ENCODE measurements at places on chromosomes 2 and 18.
A peak's percentile ranks its signal among the peaks of the same experiment; 100 is the strongest.

- DNase-seq: peak; percentile 15
These were observed 43.7 kb downstream of the MEX3C start for GRCh38 chr18:51153659-51154371.

DNA sequence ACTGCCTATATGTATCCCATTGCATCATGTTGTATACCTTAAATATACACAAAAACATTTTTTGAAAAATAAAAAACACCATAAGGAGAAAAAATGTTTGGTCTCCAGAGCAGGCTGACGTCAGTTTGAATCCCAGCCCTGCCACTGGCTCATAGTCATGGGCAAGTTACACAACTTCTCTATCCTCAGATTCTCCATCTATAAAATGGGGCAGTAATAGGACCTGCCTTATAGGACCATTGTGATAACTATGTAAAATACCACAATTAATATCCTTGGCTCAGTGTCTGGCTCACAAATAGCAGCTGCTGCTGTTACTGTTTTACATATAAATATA, 135.6 kb downstream of the SMAD7 start:
- no peak for DNase-seq

GRCh38 chr2:190947711-190948251, 66.2 kb downstream of the STAT1 start:
- DNase-seq: no peak

- DNase-seq: no peak
These were observed 111.8 kb downstream of the PRKCE start for GRCh38 chr2:45763255-45763654.

GRCh38 chr18:43563780-43564179, 286.5 kb upstream of the SYT4 start:
- DNase-seq: no peak

GRCh38 chr2:39210846-39211245, 32.9 kb downstream of the CDKL4 start:
- no peak for DNase-seq

DNA sequence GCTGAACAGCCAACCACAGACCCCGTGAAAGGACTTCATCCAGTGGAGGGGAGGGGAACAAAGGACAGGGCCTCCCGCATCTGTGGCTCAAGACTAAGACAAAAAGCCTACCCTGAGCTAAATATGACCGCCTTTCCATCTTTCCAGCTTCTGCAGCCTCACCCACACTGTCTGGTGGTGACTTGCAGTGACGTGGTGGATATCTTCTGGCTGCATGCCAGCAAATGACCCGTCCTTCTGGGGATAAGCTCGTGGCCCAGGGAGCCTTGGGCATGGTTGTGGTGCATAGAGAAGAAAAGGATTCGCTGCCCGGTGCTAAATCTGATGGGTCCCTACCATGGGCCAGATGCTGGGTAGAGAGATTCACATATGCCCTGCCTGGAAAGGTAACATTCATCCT, 8.7 kb upstream of the NGEF start:
- DNase-seq: no peak

- DNase-seq: no peak
These were observed 17.0 kb upstream of the ARHGEF4 start for GRCh38 chr2:130819608-130820278.

GRCh38 chr18:12254820-12255511, 805 bp downstream of the CIDEA start:
- no peak for DNase-seq

- no peak for DNase-seq
These were observed 191.7 kb downstream of the THSD7B start for GRCh38 chr2:136957044-136957443.

DNA sequence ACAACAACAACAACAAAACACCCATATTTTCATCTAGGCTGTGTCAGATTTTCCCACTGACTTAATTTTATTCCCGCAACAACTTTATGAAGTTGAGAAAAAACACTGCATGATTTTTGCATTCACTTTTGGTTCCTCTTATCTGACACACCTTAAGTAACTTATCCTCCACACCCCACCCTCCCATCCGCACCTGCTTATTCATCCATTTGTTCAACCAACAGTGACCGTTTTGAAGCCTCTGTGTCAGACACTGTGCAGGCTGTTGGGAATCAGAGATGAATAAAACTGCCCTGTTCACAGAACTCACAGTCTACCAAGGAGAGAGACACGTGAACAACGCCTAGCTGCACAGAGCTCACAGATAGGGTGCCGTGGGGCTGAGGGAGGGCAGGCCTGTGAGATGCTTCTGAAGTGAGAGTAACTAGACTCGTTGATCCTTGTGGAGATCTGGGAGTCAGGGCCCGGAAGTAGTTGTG, 7.4 kb downstream of the CNNM4 start:
- no peak for DNase-seq

GRCh38 chr18:77151772-77152520, 19.4 kb upstream of the MBP start:
- no peak for DNase-seq

DNA sequence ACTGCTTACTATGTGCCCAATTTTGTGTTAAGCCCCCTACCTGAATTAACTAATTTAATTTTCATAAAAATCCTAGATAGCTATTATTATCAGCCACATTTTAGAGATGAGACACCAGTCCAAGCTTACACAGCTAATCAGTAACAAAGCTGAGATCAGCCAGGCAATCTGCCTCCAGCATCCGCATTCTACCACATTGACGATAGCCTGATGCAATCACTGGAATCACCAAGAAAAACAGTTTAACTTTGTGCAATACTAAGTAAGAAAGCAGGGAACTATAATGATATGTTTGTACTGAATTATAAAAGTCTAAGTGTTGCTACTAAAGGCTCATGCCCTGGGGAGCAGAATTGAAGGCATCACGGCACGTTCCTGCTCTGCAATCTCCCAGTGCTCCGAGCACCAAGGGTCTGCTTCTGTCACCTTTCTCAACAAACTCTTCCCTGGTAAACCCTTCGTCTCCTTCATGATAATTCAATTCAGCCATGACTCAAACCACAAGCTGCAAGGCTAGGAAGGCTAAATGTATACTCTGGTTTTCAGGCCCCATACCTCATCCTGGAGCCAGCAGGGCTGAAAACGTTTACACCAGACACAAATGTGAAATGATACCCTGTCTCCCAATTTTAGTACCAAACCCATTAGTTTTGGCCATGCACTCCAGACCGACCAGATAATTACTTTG, 19.4 kb downstream of the KANSL3 start:
- no peak for DNase-seq

DNA sequence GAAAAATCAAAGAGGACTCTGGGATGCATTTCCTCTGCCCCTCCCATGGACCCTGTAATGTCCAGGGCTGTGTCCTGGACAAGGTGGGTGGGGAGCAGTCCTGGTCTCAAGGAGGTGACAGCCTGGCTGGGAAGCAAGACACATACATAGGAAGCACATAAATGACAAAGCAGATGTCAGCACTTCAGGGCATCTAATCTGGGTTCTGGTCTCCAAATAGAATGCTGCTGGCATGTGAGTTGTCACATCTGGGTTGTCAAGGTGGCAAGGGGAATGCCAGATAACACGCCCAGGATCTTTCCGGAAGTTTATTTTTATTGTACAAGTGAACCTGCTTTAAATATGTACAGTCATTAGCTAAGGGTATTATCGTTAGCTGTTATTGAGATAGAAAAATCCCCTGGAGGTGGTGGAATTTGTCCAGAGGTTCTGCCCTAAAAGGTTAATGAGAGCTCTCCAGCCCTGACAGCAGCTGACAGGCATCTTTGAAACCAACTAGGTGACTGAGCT, 5.6 kb downstream of the IL1F10 start:
- no peak for DNase-seq

- DNase-seq: no peak
These were observed 20.9 kb upstream of the AGFG1 start for GRCh38 chr2:227450926-227451654.

- no peak for DNase-seq
These were observed 52.0 kb downstream of the TNP1 start for GRCh38 chr2:216807857-216808272.

- no peak for DNase-seq
These were observed 2.7 kb upstream of the IL1R1 start for GRCh38 chr2:102139851-102140250.

GRCh38 chr2:29106980-29107388, 8.2 kb upstream of the CLIP4 start:
- DNase-seq: no peak

- DNase-seq: no peak
These were observed 240.3 kb downstream of the CDH7 start for GRCh38 chr18:65990944-65991708.

- DNase-seq: no peak
These were observed 86.5 kb downstream of the ROCK2 start for GRCh38 chr2:11257964-11258363.

DNA sequence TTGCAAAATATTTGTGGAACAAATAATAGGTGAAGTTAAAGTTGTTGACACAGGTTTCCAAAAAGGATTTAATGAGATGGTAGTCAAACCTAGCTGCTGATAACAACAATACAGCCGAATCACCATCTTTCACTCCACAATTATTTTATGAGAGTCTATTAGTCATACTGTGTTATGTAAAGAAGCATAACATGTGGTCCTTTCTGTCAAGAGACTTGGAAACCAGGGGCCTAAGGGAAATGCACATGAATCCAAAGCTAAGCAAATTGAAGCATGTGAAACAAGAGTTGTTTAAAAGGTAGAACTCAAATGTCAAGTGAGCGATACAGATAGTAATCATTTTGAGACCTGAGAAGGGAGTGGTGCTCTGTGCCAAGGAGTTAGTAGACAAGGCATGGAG, 16.0 kb downstream of the CD28 start:
- no peak for DNase-seq

DNA sequence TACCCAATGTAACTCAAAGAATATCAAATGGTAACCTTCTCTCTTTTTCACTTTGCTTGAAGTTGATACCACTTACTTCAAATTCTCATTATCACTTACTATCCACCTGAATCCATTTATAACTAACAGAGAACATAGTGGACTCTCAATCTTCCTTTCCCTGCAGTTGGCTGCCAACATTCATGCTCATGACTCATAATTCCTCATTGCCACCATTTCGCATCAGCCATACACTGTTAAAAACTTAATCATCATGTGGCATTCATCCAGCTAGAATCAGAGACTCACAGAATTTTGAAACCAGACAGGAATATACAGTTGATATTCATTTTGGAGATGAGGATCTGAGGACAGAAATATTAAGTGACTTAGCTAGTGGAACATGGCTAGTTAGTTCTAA, 56.8 kb downstream of the SLC4A10 start:
- no peak for DNase-seq

- no peak for DNase-seq
These were observed 246.3 kb upstream of the MYT1L start for GRCh38 chr2:2577407-2577831.

DNA sequence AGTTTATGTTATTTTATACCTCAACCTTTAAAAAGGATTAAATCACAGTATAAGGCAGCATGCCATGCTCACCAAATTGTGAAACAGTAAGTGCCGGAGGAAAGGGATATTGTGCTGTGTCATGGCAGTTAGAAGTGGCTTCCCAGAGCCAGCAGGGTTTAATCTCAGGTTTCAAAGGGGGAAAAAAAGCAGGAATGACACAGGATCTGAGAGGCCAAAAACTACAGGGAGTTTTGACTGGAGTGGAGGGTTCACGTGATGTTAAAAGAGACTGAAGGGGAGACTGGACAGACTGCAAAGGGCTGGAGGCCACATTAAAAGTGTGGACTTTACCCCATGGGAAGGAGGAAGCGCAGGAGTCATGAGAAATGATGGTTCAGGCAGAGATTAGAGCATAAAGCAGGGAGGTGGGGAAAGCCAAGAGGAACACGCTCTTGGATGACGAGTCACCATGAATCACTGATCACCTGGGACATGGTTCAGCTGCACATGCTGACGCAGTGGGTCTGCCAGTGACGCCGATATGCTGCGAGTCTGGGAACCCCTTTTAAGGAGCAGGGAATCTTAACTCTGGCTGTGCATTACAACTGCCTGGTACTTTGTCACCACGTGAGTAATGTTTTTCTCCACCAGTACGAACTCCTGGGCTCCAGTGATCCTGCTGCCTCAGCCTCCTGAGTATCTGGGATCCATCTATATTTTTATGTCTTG, 6.1 kb downstream of the CHMP1B start:
- no peak for DNase-seq

GRCh38 chr2:18659915-18660314, 70.5 kb upstream of the NT5C1B start:
- no peak for DNase-seq

DNA sequence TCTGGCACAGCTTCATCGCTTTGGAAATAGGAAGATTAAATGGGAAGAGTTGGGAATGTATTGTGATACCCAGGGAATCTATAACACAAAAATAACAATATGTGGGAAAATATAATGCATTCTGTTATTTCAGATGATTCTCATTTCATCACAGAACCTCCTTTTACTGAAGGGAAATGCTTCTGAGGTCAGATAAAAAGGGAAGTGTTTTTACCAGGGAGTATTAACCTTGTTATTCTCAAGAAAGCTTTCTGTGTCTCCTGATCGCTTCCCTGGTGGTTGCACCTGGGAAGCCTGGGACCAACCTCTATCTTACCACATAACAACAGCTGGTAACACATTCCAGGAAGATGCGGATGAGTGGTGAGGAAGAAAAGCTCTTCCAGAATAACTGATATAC, 47.2 kb downstream of the SCG2 start:
- no peak for DNase-seq

DNA sequence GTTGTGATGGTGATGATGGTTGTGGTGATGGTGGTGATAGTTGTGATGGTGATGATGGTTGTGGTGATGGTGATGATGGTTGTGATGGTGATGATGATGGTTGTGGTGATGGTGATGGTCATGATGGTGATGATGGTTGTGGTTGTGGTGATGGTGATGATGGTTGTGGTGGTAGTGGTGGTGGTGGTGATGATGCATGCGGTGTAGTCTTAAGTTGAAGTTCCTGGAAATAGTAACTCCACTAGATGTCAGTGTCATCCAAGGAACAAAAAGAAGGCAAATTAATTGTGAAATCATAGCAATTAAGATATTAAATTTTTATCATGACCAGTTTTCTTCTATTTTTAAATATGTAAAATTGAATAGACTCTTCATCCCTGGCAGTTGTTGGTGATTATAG, 309.2 kb downstream of the AGAP1 start:
- DNase-seq: no peak

GRCh38 chr18:39951142-39951720, 2003.8 kb upstream of the PIK3C3 start:
- DNase-seq: no peak

GRCh38 chr2:235390108-235390815, 103.6 kb upstream of the AGAP1 start:
- peak; percentile 29 for DNase-seq

- DNase-seq: no peak
These were observed 214.4 kb downstream of the FHOD3 start for GRCh38 chr18:36511791-36512352.
